ENCODE measurements at places on chromosomes 3 and 15.

- no peak for DNase-seq
Measured at GRCh38 chr3:101340591-101340990, 20.2 kb upstream of the IMPG2 start.

DNA sequence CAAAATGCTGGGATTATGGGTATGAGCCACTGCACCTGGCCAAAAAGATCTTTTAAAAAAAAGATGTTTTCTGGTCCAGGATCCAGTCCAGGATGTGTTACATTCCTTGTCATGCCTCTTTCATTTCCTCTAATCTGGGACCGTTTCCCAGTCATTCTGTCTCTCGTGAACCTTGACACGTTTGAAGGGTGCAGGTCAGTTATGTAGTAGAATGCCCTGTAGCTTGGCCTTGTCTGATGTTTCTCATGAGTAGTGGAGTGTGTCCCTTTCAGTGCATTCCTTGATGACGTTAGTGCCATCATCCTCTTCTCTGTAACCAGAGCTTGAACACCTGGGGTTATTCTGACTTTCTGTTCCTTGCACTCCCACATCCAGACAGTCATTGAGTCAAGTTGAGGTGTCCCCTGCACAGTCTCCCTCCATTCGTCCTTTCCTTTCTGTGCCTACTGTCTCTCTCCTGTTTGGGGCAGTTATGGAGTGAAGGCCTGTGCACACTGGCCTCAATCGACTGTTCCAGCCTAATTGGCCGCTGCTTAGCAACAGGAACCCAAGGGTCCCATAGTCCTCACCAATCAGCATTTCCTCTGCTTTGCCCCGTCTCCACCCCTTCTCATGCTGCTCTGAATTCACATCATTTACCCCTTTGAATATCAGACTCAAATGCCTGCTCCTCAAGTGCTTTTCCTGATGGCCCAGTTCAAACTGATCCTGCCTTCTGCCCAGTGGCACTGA lies 5.5 kb downstream of the FAM81A start:
- DNase-seq = no peak

GRCh38 chr3:58794750-58795149 lies 128.2 kb upstream of the FAM3D start:
- DNase-seq = no peak

DNA sequence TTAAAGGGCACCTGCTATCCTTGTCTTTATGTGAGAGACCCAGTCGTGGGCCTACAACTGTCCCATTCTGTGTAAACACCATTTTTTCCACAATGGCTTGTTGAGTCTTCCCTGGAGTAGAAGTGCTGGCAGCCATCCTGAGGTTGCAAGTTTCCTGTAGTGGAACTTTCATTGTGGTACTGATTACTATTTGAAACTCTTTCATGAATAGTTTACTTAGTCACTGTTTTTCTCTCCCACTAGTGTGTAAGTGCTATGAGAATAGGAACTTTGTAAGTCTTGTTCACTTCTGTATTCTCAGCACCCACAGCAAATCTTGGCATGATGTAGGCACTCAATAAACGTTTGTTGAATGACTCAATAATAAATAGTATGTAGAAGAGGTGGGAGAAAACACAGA lies 48.6 kb downstream of the RARB start:
- DNase-seq = no peak

All from stimulated activated CD4-positive, alpha-beta T cell treated with anti-CD3 and anti-CD28 coated beads, TNF-alpha, amount 100 ng/mL, for 24 hours (primary cell).